ENCODE measurements at places on chromosomes 6 and 20.

DNA sequence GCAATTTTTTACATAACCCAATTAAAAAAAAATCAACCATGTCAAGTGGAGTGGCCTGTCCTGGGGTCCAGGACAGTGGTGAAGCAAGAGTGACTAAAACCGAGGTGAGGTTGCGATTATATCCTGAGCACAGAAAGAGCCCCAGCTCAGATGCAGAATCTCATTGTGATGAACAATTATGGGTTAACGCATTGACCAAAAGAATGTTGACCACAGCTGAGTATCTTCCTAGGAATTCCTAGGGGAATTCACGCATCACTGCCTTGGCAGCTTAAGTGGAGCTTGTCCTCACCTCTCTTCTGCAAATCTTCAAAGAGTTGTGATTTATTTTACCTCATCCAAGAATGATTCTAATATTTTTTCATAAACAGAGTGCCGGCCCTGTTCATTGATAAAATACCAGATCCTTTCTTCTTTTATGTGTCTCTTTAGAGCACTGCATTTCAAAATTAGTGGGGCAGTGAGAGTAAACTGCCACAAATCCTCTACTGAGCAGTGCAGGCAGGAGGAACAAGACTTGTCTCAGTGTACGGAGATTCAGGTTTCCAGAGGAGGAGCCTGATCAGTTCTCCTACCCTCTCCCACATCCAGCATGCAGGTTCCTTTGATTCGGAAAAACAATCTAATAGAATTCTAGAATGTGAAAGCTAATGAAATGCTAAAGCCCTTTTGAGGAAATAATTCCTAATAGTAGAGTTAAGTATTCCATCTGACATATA lies 60.1 kb upstream of the ZNF184 start:
- no peak for DNase-seq

- DNase-seq = no peak
These were observed 352.4 kb upstream of the ADGRB3 start for GRCh38 chr6:68282646-68283045.

GRCh38 chr6:113888956-113889630 lies 31.9 kb downstream of the MARCKS start:
- no peak for DNase-seq

- DNase-seq = no peak
These were observed 56.4 kb downstream of the REPS1 start for GRCh38 chr6:138931660-138932059.

- no peak for DNase-seq
These were observed 64.9 kb downstream of the SLC22A23 start for GRCh38 chr6:3391902-3392458.

GRCh38 chr6:37705239-37706051 lies 7.8 kb upstream of the MDGA1 start:
- DNase-seq = peak; percentile 89

- DNase-seq = no peak
These were observed 13.8 kb downstream of the MMP24 start for GRCh38 chr20:35240083-35240810.

DNA sequence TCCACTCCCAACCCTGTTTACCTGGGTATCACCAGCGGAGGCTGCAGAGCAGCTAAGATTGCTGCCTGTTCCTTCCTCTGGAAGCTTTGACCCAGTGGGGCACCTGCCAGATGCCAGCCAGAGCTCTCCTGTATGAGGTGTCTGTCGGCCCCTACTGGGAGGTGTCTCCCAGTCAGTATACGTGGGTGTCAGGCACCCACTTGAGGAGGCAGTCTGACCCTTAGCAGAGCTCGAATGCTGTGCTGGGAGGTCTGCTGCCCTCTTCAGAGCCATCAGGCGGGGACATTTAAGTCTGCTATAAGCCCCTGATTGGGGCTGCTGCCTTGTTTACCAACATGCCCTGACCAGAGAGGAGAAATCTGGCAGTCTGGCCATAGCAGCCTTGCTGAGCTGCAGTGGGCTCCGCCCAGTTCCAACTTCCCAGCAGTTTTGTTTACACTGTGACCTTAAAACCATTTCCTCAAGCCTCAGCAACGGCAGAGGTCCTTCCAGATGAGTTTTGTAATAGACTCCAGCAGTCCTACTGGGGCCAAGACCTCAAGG lies 2.8 kb downstream of the RAET1E start:
- no peak for DNase-seq

GRCh38 chr20:25686081-25687067 lies 10.3 kb downstream of the ZNF337 start:
- no peak for DNase-seq

DNA sequence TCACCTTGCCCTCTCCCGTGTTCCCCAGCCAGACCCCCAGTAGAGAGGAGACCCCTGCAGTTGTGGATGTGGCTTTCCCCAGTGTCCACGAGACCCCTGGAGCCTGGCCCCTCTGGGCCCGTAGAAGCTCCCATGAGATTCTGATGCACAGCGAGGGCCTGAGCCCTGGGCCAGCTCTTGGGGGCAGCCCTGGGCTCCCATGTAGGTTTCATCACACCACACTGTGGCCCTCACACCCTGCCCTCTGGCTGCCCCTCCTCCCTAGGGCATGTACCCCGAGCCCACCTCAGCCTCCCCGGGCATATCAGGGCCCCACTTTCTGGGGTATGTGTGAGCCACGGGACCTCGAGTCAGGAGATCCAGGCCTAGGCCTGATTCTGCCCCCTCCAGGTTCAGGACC lies 7.0 kb upstream of the CHRNA4 start:
- DNase-seq = no peak

DNA sequence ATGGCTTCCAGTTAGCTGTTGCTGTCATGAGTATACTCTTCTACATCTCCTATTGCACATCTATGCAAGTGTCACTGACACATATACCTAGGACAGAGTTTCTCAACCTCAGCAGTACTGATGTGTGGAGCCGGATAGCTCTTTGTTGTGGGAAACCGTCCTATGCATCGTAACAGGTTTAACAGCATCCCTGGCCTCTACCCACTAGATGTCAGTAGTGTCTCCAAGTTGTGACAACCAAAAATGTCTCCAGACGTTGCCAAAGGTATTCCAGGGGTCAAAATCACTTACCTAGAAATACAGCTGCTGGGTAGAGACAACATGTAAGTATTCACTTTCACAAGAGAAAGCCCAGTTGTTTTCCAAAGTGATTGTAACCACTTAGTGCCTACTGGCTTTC lies 637.6 kb downstream of the RNF144B start:
- DNase-seq = no peak

DNA sequence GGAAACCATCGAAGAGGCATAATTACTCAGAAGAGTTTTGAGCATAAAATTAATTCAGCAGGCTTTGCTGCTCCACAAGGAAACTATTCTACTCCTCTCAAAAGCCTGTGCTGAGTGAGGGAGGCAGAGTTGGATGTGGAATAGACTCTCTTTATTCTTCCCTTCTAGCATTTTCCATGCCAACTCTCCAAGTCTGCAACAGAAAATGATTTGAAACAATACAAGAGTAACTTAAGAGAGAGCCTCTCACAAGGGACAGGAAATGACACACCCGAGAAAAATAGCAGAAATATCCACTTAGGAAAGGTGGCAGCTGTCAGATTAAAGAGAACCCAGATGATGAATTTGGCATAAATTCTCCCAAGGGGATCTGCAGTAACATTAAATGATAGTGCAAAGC lies 26.3 kb upstream of the LAMP5 start:
- no peak for DNase-seq

GRCh38 chr6:96391776-96392360 lies 129.7 kb upstream of the UFL1 start:
- peak; percentile 55 for DNase-seq

DNA sequence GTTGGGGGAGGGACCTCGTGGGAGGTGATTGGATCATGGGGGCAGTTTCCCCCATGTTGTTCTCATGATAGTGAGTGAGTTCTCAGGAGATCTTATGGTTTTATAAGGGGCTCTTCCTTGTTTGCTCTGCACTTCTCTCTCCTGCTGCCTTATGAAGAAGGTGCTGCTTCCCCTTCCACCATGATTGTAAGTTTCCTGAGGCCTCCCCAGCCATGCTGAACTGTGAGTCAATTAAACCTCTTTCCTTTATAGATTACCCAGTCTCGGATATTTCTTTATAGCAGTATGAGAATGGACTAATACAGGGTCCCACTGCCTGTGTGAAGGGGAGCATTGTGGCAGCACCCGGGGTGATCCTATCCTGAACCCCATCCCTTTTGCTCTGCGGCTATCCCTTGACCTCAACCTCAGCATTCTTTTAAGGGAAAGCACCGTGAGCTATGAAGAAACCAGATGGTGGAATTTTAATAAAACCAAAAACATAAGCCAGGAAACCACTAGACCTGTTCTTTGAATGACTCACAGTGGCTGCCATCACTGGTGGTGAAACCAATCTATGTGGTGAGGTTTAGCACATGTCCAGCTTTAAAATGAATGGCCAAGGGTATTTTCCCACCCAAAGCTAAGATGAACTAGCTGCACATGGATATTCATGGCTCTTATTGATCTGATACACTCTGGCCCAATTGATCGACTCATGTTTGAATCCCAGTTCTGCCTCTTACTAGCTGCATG lies 62.2 kb downstream of the ZDHHC14 start:
- DNase-seq = no peak

DNA sequence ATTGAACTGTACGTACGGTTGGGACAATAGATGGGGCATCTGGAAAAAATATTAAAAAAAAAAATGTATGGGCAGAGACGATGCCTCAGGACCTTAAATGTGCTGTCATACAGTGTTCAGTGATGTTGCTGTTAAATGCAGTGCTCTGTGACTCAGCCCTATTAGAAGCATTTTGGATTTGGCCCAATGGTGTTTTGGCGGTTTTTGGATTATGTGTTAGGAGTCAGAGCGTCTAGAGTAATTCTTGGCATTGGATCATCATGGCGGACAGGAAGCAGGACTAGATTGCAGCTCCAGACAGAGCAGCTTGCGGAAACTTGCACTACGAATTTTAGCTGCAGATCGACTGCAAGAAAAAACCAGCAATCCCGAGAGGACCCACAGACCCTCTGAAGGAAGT lies 280.0 kb downstream of the SOX4 start:
- no peak for DNase-seq

DNA sequence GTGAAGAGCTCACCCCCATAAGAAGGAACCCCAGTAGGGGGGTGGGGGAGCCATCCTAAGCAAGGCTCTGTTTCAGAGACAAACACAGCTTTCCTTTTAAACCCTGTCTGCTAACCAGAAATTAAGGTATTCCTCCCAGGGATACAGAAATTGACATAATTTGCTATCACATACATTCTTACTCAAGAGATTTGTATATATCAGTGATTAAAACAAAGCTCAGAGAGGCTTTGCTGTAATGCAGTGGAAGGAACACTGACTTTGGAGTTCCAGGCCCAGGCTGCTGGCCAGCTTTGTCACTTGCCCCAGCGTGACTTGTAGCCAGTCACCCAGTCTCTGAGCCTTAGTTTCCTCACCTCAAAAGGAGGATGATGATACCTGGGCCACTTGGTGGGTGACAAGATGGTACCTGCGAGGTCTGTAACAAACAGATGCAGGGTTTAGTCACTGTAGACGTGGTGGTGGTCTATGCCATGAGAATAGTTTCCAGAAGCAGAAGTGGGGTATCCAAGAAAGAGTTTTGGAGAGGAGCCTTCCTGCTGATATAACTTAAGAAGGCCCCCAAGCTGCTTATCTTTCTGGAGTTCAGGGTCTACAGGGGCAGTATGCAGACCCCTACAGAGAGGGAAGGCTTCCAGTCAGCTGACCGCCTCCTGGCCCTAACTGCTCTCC lies 3.2 kb upstream of the FOXF2 start:
- DNase-seq = no peak

- no peak for DNase-seq
These were observed 108.1 kb upstream of the TIAM2 start for GRCh38 chr6:154887051-154887450.
